A549 treated with Hydrocortisone at 1 μM for 4 hours (cell line): ENCODE measurements at places on chromosomes 5 and 9. TPM values are rescaled to one million over a fixed set of nuclear protein-coding genes. Genes with fewer than 3 reads are reported as not detected.

TAF11L10 gene
- not detected in 5 replicates for total RNA-seq

LNPEP gene
- total RNA-seq, result 5.5 to 8.3 TPM (median 7.5 TPM) in 5 replicates

ZNF883 gene
- 0.62 to 0.89 TPM (median 0.84 TPM) in 5 replicates for total RNA-seq

CCL27 gene
- total RNA-seq, result 0.28 to 0.30 TPM in 2 of 5 replicates, not detected in the others

IL7R gene
- 0.28 to 0.59 TPM (median 0.36 TPM) in 5 replicates for total RNA-seq

PLAC8L1 gene
- 0.20 to 0.40 TPM (median 0.22 TPM) in 5 replicates for total RNA-seq
